ENCODE measurements at places on chromosomes 6 and 20.
A peak's percentile ranks its signal among the peaks of the same experiment; 100 is the strongest.

DNA sequence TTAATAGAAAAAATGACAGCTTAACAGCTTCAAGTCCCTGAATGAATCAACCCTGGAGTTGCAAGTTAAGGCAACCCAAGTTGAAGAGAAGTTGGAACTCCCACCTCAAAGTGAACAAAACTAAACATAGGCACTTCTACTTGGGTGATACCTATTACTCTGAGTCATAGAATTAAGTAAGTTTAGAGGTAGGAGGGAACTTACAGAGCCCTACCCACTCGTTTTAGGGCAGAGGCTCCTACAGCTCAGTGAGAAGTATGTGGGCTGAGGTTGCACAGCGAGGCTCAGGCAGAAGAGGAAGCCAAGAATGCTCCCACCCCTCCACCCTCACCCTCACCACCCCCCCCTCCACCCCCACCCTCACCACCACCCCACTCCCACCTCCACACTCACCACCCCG, 42.2 kb downstream of the NFATC2 start:
- DNase-seq, result no peak

DNA sequence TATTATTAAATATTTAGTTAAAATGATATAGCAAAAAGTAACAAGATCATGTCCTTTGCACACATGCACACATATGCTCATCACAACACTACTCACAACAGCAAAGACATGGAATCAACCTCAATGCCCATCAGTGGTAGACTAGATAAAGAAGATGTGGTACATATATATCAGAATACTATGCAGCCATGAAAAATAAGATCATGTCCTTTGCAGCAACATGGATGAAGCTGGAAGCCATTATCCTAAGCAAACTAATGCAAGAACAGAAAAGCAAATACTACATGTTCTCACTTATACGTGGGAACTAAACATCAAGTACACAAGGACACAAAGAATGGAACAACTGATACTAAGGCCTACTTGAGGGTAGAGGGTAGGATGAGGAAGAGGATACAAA, 14.3 kb downstream of the AK9 start:
- DNase-seq, result no peak

DNA sequence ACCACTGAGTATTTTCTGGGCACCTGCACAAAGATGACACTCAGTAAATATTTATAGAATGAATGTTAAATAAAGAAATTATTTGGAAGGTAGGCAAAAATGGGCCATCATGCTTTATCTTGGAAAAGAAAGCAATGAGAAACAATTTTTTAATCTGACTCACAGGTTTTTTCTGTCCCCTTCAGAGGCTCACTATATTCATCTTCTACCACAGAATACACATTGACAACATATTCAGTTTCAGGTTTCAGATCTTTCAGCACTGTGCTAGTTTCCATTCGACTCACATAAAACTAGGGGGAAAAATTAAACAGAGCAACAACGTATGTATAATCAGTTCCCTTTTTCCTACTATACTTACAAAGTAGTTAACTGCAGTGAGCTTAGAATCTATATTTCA, 58.3 kb downstream of the COL12A1 start:
- no peak for DNase-seq

DNA sequence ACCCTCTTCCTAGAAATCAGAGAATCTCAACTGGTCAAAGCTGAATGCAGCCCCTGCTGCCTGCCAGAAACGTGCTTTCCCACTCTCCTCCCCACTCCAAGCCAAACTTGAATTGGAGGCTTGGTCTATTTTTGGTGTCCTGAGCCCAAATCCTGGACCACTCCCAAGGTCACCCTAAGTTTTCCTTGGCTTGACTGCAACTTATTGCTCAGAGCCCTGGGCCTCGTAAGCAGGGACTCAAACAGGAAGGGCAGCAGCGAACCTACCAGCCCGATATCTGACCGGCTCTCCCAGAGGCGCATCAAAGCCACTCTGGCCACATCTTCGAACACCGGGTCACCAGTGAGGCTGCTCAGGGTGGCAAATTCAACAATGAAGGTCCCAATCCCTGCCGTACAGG, 12.7 kb downstream of the EDEM2 start:
- DNase-seq, result no peak

DNA sequence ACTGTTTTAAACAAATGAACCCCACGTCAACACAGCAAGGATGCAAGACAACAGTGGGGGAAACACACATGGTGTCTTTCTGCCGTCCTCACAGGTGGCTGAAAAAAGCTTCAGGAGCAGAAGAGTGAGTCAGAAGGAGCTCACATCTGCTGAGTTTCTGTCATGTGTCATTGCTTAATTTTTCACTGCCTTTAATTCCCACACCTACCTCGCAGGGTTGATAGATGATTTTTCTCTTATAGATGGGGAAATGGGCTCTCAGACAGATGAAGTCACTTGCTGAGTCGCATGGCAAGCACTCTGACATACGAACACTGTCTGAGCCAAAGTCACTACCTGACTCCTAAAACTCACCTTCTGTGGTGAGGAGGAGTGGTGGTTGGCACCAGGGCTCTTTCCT, 28.3 kb upstream of the CARMIL1 start:
- DNase-seq, result no peak

DNA sequence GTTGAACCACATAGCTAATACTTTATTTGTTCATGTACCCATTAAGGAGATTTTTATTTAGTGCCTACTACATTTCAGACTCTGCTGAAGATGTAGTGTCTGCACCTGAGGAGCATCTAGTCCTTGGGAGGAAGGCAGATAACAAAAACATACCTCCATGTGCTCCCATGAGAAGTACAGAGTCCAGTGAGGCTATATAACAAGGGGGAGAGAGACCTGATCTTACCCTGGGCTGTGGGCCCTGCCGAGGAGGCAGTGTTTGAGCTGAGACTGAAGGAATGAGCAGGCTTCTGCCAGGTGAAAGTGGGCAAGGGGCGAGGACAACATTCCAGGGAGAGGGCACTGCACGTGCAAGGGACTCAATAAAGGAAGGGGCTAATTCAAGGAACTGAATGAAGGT, 12.1 kb downstream of the MANBAL start:
- no peak for DNase-seq

GRCh38 chr6:44723439-44724197, 336.1 kb downstream of the CDC5L start:
- DNase-seq, result no peak

DNA sequence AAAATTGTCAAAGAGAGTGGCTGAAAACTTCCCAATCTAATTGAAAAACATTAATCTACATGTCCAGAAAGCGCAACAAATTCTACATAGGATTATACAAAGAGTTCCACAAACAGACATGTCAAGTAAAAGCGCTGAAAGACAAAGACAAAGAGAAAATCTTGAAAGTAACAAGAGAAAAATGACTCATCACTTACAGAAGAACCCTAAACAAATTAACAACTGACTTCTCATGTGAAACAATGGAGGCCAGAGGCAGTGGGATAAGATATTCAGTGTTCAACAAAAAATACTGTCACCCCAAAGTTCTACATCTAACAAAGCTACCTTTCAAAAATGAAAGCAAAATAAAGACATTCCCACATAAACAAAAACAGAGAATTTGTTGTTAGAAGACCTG, 2.0 kb upstream of the POM121L2 start:
- no peak for DNase-seq

GRCh38 chr20:16246291-16246690, 327.0 kb downstream of the KIF16B start:
- DNase-seq, result peak; percentile 10

- DNase-seq, result no peak
These were observed 8.3 kb downstream of the SEMG2 start for GRCh38 chr20:45229264-45230056.

- DNase-seq, result no peak
These were observed 2.4 kb upstream of the MYLK4 start for GRCh38 chr6:2753110-2753489.

GRCh38 chr6:76441875-76442274, 369.4 kb upstream of the IMPG1 start:
- DNase-seq, result peak; percentile 1
